ENCODE measurements at places on chromosomes 13 and 19. TPM values are rescaled to one million over a fixed set of nuclear protein-coding genes. Genes with fewer than 3 reads are reported as not detected.

DNA sequence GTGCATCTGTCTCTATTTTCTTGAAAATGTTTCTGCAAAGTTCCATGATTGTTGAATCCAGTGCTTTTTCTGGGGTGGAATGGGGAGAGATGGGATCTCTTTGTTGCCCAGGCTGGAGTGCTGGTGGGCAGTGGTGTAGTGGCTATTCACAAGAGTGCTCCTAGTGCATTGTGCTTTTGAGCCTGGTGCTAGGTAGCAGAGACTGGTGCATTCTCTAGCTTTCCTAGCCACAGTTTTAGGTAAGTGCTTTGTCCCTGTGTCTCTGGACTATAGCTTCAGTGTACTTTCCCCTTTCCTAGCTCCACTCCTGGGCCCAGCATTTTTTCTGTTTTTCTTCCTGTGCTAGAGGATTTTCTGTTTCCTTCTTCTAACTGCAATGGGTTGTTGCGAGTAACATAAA is 825.6 kb downstream of the SLITRK6 start:
- DNase-seq: no peak

DNA sequence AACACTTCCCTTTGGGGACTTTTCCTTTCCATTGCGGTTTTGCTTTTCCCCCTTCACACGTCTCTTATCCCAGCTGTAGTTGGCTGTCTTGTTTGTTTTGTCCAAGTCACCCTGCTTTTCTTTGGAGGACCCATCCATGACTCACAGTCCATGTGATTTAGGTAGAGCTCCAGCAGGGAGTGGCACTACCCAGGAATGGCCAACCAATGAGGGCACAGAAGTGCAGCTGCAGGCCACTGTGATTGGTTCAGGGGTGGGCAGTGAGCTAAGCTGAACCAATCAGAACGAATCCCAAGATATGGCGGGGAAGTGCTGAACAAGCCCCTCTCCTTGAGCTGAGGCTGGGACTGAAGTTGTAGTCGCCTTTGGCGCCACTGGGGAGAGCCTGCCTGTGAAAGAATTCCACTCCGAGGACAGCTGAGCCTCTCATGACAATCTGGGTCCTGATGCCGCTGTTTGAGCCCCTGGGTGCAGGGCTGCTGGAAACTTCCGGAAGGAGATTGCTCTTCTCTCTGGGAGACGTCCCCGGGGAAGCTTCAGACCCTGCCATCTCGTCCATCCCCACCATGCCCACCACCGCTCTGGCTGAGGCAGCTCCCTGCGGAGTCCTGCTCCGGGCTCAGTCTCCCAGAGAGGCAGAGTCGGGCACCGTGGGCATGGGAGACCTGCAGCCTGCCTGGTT is 62.9 kb upstream of the URI1 start:
- no peak for DNase-seq

GRCh38 chr13:28494778-28495537 is at the start of gene FLT1:
TSS of gene FLT1 (minus strand) at chr13:28495128. CDS start at chr13:28494843, 285 bp downstream.
- DNase-seq: peak; percentile 91

Gene ZNF813
- 3.6 TPM for total RNA-seq

Gene KLHL1
- not detected for total RNA-seq

- DNase-seq: no peak
Observed at GRCh38 chr19:17743874-17744580, 7.2 kb upstream of the FCHO1 start.

DNA sequence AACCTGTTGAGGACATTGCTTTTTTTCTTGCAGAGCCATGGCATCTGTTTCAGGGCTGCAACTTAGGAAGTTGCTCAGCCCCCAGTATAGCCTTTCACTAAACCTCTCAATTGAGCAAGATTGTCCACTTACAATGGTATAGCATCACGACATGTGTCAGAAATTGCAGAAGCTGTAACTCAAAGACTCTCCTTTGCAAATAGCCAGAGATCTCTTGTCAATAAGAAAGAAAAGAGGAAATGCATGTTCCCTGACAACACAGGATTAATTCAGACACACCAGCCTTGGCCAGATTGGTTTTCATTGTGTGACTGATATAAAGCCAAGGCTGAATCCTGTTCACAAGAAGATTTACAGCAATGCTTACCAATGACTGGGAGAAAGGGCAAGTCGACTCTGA is 38.7 kb upstream of the CYSLTR2 start:
- no peak for DNase-seq

DNA sequence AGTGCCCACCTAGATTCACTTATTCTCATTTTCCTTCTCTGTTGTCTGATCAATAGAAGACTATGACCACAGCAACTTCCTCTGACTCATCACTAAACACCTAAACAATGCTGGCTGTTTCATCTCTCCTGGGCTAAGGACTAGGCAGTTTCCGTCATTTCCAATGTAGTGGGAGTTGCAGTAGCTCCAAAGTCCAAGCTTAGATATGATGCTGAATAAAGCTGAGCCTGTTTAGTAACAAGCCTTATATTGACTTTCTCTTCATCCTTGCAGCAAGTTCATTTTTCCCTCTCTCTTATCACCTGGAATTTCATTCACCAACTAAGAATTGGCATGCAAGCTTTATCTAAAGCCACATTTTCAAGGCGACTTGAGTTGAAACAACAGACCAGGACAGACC is 53.5 kb upstream of the PCDH9 start:
- DNase-seq: no peak

- DNase-seq: peak; percentile 78
Observed at GRCh38 chr19:33640773-33641172, 19.0 kb downstream of the CHST8 start.

Gene ZNF284
- 1.9 TPM for total RNA-seq
